ENCODE measurements at places on chromosomes 3 and 15.

GRCh38 chr15:63466378-63467192 lies 37.8 kb upstream of the USP3 start:
- DNase-seq: peak; percentile 77

GRCh38 chr15:41727143-41727542 lies 47.1 kb upstream of the MAPKBP1 start:
- DNase-seq: no peak

DNA sequence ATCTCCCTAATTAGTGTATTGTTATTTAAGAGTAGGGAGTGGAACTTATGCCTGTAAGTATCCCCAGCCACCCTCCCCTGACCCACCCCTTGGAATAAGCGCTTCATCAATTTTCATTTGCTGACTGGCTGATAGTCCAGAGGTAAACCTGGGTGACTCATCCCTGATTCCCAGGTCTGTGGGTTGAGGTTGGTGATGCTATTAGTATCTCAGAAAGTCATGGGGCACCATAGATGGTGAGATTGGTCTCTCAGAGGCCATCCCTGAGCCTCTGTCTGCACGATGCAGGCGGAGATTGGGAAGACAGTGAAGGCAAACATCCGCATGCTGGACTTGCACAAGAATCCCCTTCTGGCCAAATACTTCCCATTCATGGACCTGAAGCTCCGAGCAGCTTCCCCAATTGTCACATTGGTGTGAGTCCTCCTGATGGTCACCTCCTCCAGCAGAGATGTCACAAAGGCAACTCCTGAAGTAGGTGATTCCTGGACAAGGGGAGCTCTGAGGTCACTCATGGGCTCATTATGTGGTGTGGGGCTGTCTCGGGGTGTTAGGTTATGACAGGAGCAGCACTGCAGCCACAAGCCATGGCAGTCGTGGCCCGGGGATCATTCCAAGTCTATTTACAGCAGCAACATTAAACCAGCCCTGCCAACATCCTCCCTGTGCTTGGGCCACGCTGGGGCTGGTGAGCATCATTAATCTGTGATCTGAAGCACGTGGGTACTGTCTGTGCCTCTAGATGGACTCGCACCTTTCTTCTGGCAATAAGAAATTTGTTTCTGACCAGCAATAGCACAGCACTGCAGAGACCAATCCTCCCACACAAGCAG lies 6.8 kb upstream of the TXNRD3 start:
- DNase-seq: no peak

- no peak for DNase-seq
These were observed 15.6 kb upstream of the IGSF10 start for GRCh38 chr3:151476344-151477018.

GRCh38 chr3:24263069-24263668 lies 231.5 kb downstream of the THRB start:
- DNase-seq: no peak

DNA sequence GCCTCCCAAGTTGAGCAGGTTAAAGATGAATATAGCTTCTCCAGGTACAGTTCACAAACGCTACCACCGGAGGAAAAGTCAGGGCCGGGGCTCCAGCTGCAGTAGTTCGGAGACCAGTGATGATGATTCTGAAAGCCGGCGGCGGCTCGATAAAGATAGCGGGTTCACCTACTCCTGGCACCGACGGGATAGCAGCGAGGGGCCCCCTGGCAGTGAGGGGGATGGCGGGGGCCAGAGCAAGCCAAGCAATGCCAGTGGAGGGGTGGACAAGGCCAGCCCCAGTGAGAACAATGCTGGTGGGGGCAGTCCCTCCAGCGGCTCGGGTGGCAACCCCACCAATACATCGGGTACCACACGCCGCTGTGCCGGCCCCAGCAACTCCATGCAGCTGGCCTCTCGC lies 61.4 kb downstream of the SNRK start:
- DNase-seq: no peak

GRCh38 chr3:147398813-147399534 lies 7.4 kb downstream of the ZIC4 start:
- DNase-seq: no peak

- DNase-seq: no peak
These were observed 82.8 kb downstream of the SEC22A start for GRCh38 chr3:123284399-123285010.

GRCh38 chr3:38573556-38573955 lies 75.9 kb downstream of the SCN5A start:
- no peak for DNase-seq

- DNase-seq: peak; percentile 87
These were observed 76.0 kb downstream of the ZNF609 start for GRCh38 chr15:64536244-64536836.

GRCh38 chr15:68819495-68820294 lies 1.0 kb downstream of the ANP32A start:
- peak; percentile 56 for DNase-seq

- peak; percentile 70 for DNase-seq
These were observed 2.8 kb downstream of the TBC1D23 start for GRCh38 chr3:100263583-100263982.

Measured in fibroblast of mammary gland (primary cell).